ENCODE measurements at places on chromosomes 4 and X. TPM values are rescaled to one million over a fixed set of nuclear protein-coding genes. Genes with fewer than 3 reads are reported as not detected.

The MTTP gene
- not detected for total RNA-seq

The SPINK2 gene
- total RNA-seq, result not detected

The RNF212 gene
- total RNA-seq, result 2.3 TPM

The SLC9B2 gene
- total RNA-seq, result 22.0 TPM

The DCAF12L2 gene
- not detected for total RNA-seq

The GK2 gene
- not detected for total RNA-seq

The AKAP14 gene
- total RNA-seq, result not detected

The SLC6A14 gene
- total RNA-seq, result not detected

The MAPK10 gene
- 0.37 TPM for total RNA-seq

The AMBN gene
- not detected for total RNA-seq

The GPR50 gene
- not detected for total RNA-seq

The SPANXN4 gene
- not detected for total RNA-seq

The CCNA2 gene
- total RNA-seq, result 65.4 TPM

Measured in endothelial cell of umbilical vein (primary cell).